ENCODE measurements at places on chromosomes 11 and 22. TPM values are rescaled to one million over a fixed set of nuclear protein-coding genes. Genes with fewer than 3 reads are reported as not detected.
A peak's percentile ranks its signal among the peaks of the same experiment; 100 is the strongest.

- ATAC-seq: no peak
Observed at GRCh38 chr22:26417406-26417805, 11.7 kb upstream of the ASPHD2 start.

- ATAC-seq: peak; percentile 70
Observed at GRCh38 chr11:121933694-121934093, 182.3 kb downstream of the BLID start.

- no peak for ATAC-seq
Observed at GRCh38 chr22:17637490-17638181, 921 bp upstream of the BCL2L13 start.

DNA sequence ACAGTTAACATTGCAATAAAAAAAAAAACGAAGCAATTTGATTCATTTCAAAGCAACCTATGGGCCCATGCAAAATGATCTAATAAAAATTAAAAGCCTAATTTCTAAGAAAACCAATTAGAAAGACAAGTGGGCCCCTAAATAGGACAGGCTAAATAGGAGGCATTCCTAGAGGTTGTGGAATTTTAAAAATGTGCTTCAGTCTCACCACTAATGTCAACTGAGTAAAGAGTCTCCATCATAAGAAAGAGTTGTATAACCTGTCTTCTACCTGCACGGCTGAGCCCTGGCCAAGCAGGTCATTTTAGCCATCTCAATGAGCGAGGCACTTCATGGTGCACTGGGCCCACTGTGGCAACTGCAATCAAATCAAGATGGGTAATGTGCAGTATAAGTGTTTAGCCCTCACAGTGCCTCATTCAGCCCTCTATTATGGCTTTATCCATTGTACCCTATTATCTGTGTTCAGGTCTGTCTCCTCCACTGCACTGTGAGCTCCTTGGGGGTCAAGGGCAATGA is 76.4 kb downstream of the PRSS23 start:
- ATAC-seq: no peak

DNA sequence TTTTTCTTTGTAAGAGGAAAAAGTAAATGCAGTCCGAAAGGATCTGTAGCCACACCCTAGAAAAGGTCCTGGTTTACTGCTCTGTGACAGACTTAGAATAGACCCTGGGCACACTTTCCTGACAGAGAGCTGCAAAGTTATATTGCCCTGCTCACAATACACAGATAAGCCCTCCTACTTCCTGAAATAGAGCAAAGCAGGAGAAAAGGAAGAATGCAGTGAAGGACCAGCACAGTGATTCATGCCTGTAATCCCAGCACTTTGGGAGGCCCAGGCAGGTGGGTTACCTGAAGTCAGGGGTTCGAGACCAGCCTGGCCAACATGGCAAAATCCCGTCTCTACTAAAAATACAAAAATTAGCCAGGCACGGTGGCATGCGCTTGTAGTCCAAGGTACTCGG is 2.2 kb downstream of the CYB561A3 start:
- ATAC-seq: no peak

The TRIOBP gene
- 13.8 TPM for total RNA-seq

DNA sequence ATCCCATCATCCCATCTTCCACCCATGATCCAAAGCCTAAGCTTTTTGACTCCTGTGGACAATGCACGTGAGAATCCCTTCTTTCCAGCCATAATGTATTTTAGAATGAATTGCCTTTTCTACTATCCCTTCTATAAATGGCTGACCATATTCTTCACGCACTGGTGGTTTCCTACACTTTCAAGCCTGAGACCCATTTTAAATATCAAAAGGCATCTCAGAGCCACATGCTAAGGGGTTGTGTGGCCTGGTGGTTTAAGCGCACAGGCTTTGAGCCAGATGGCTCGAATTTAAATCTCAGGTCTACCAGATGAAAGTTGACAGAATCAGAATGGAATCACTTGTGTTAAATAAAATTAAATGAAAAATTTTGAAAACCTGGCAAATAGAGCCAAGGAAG is 54.5 kb downstream of the C11orf91 start:
- ATAC-seq: no peak

GRCh38 chr22:45952151-45952550 is 24.8 kb downstream of the WNT7B start:
- ATAC-seq: no peak

- ATAC-seq: no peak
Observed at GRCh38 chr11:75902631-75903030, 87.6 kb downstream of the UVRAG start.

- ATAC-seq: no peak
Observed at GRCh38 chr11:119912229-119912628, 183.2 kb upstream of the NECTIN1 start.

GRCh38 chr11:15493921-15494620 is 379.3 kb downstream of the INSC start:
- no peak for ATAC-seq

All from motor neuron (in vitro differentiated cells).